ENCODE measurements at places on chromosomes 7 and 10.

- no peak for DNase-seq
These were observed 67.3 kb downstream of the ST7 start for GRCh38 chr7:117020591-117020973.

- DNase-seq: no peak
These were observed 188.5 kb upstream of the ANK3 start for GRCh38 chr10:60578217-60578616.

GRCh38 chr7:38105874-38106483, 72.1 kb upstream of the STARD3NL start:
- DNase-seq: peak; percentile 18

DNA sequence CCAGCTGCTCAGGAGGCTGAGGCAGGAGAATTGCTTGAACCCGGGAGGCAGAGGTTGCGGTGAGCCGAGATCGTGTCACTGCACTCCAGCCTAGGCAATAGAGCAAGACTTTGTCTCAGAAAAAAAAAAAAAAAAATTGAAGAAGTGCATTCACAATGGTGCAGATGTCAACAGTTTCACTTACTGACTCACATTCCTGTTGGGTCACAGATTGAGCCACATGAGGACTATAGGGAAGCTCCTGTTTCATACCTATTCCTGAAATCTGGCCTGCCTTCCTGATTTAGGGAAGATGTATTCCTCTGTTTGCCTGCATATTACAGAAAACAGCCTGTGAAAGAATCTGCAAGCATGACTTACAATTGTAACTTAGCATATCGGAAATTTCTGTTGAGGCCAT, 78.2 kb downstream of the AKR1C4 start:
- no peak for DNase-seq

DNA sequence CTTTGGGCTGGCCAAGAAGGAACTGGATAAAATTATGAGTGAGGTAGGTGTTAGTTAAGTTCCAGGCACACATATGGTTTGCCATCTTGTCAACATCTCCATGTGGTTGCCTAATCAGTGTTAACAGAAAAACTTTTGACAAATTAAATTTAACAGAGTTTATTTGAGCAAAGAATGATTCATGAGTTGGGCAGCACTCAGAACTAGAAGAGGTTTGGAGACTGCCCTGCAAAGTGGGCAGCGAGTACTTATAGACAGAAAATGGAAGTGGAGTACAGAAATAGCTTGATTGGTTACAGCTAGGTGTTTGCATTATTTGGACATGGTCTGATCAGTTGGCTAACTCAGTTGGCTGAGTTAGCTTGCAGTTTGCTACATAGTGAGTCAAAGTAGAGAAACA, 37.5 kb upstream of the AGK start:
- no peak for DNase-seq

- no peak for DNase-seq
These were observed 178.0 kb downstream of the AMPH start for GRCh38 chr7:38453168-38453567.

- no peak for DNase-seq
These were observed 42.9 kb upstream of the LRRC18 start for GRCh38 chr10:48982584-48982983.

All from NCI-H774 (cell line).